Large intestine (tissue), 12 donors: ENCODE measurements at places on chromosomes 1 and 21.

DNA sequence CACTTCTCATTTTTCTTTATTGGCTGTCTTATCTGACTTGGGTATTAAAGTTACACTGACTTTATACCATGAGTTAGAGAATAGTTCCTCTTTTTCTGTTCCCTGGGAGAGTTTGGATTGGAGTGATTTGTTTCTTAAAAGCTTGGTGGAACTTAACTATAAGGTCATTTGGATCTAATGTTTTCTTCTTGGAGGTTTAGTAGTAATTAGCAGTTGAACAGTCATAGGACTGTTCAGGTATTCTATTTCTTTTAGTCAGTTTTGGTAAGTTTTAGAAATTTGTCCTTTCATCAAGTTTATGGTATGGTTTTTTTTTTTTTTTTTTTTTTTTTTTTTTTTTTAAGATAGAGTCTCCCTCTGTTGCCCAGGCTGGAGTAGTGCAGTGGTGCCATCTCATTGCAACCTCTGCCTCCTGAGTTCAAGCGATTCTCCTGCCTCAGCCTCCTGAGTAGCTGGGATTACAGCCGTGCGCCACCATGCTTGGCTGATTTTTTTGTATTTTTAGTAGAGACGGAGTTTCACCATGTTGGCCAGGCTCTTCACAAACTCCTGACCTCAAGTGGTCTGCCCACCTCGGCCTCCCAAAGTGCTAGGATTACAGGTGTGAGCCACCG is 6.3 kb downstream of the TTC3 start:
- no peak for DNase-seq

GRCh38 chr1:99681583-99681982 is 35.7 kb downstream of the PALMD start:
- DNase-seq, result no peak

- DNase-seq, result no peak
Observed at GRCh38 chr1:34477632-34478141, 277.2 kb upstream of the GJB5 start.

GRCh38 chr1:201331166-201331565 is 46.3 kb downstream of the TNNT2 start:
- no peak for DNase-seq

- DNase-seq, result no peak
Observed at GRCh38 chr21:18477043-18477442, 73.5 kb upstream of the TMPRSS15 start.

GRCh38 chr1:53448241-53448841 is 10.9 kb upstream of the DMRTB1 start:
- DNase-seq, result no peak
